A172 (cell line): ENCODE measurements at places on chromosomes 2 and 18. TPM values are rescaled to one million over a fixed set of nuclear protein-coding genes. Genes with fewer than 3 reads are reported as not detected.

ONECUT2 gene
- 0.36 and 0.71 TPM in 2 replicates for total RNA-seq

PLGLB2 gene
- total RNA-seq, result 0.50 and 2.4 TPM in 2 replicates

SLC35F6 gene
- total RNA-seq, result 35.9 and 38.9 TPM in 2 replicates

GKN2 gene
- total RNA-seq, result 0.24 and 1.9 TPM in 2 replicates

BOK gene
- 0.07 and 0.60 TPM in 2 replicates for total RNA-seq

LYG2 gene
- total RNA-seq, result not detected in 2 replicates

ALK gene
- total RNA-seq, result 0.07 and 0.26 TPM in 2 replicates

GCG gene
- total RNA-seq, result not detected in 2 replicates

CELF4 gene
- not detected in 2 replicates for total RNA-seq

UPP2 gene
- total RNA-seq, result not detected in 2 replicates

PRSS56 gene
- not detected in 2 replicates for total RNA-seq

CAPN14 gene
- total RNA-seq, result not detected in 2 replicates

ING5 gene
- 12.8 and 14.5 TPM in 2 replicates for total RNA-seq

LONRF2 gene
- 5.0 and 6.0 TPM in 2 replicates for total RNA-seq

CD207 gene
- total RNA-seq, result 0.14 TPM in 1 of 2 replicates, not detected in the other

ICOS gene
- total RNA-seq, result not detected in 2 replicates

GRCh38 chr2:219408204-219408603, 10.0 kb upstream of the DES start:
- DNase-seq, result no peak

DNA sequence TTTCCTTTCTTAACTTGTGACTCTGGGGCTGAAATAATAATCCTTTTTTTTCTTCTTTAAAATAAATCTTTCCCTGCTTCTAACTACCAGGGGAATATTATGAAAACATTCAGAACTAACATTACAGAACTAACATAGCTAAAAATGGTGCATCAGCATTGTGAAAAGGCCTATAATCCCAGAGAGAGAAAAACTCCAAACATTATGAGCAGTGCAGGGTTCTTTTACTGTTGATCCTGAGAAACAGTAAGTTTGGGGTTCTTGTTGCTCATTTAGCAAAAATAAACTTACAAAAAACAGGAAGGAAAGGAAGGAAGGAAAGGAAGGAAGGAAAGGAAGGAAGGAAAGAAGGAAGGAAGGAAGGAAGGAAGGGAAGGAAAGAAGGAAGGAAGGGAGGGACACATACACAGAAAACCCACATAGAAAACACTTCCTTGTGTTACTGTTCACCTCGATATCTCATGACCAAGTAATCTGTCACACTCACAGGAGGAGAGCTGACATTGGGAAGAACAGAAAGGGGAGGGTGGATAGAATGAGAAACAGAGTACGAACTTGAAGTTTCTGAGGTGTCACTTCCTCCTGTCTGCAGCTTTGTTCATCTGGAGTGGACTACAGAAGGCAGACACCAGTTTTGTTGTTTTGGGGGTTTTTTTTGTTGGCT, 18.4 kb upstream of the PIK3C3 start:
- DNase-seq, result peak; percentile 20

- no peak for DNase-seq
Observed at GRCh38 chr18:31154181-31154580, 8.5 kb downstream of the DSC1 start.

DNA sequence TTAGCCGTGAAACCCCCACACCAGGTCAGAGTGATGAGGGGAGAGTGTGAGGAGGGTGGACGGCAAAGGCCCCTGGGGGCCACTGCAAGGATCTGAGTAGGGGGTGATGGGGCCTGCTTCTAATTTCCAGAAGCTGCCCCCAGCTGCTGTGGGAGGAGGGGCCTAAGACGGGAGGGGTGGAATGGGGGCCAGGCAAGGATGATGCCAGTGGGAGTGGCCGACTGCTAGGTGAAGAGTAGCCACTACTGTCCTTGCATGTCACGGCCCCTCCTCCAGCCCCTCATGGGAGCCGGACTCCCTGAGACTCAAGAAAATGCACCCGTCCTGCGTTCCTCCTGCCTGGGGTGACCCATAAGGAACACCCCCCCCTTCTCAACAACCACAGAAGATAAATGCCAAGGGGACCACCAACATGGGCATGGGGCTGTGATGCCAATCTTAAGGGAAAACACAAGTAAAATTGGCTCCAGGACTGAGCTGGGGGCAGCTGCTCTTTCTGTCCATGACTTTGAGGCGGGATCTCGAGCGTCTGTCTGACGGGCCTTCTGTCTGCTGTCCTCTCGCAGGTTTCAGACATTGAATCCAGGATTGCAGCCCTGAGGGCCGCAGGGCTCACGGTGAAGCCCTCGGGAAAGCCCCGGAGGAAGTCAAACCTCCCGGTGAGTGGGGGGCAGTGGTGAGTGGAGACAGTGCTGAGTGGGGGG, 24.2 kb upstream of the PRLH start:
- DNase-seq, result no peak

GRCh38 chr18:6607343-6607742, 122.2 kb upstream of the ARHGAP28 start:
- no peak for DNase-seq

DNA sequence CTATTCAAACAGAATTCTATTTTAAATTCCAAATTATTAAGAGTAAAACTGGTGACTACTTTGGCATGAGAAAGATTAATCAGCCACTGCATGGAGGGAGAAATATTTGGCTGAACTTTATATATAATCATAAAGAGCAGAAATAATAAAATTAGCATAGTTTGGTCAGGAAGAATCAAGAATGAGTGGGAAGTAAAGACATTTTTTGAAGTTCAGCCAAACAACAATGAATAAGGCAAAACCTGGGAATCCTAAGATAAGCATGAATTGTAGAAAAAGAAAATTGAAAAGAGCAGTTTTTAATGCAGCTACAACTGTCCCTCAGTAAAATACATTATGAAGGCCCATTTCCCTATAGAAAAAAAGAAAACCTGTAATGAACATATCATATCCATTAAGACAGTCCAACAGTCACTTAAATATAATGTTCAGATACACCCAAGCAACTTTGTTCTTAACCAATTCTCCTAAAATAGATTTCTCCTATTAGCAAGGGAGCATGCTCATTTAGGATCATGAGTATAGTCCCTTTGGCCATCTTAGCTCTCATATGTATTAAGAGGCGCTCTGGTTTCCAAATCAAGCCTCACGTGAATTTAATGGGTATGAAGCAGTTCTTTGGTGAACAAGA, 6.5 kb downstream of the TMEM17 start:
- no peak for DNase-seq

- peak; percentile 53 for DNase-seq
Observed at GRCh38 chr2:196170606-196171247, 651 bp downstream of the STK17B start.

DNA sequence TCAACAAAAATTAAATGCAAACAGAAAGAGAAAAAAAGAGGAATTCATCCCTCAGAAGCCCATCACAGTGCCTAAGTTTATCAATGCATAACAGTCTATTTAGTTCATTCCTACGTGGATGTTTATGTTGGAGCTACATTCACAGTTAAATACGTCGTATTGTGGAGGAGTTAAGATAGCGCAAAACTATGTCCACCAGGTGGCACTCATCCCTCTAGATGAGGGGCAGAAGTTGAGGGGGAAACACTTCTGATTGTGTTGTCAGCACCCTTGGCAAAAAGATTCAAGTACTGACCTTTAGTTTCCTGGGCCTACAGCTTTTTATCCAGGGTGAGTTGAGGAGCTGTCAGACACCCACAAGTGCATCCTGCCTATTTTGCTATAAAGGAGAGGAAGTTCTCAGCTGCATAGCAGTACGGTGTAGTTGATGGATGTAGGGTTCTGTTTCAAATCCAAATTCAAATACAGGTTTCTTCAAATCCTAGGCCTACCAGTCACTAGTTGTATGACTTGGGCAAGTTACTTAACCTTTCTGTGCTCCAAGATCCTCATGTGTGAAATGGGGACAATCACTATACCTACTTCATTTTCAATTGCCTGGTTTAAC, 26.8 kb upstream of the MYO1B start:
- peak; percentile 91 for DNase-seq

DNA sequence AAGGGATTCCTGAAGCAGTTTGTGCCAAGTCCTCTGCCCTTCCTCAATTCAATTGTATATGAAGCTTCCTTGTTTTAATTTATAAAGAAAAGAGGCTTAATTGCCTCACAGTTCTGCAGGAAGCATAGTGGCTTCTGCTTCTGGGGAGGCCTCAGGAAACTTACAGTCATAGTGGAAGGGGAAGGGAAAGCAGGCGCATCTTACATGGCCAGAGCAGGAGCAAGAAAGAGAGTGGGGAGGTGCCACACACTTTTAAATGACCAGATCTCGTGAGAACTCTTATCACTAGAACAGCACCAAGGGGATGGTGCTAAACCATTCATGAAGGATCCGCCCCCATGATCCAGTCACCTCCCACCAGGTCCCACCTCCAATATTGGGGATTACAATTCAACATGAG, 114.2 kb downstream of the SGPP2 start:
- DNase-seq, result no peak

- DNase-seq, result peak; percentile 64
Observed at GRCh38 chr2:178193823-178194599, at the start of gene OSBPL6. Gene OSBPL6 (plus strand): TSS chr2:178194512. CDS start chr2:178306185, 111,673 bp downstream.

- DNase-seq, result no peak
Observed at GRCh38 chr2:96423291-96423690, 81.9 kb downstream of the NEURL3 start.

GRCh38 chr2:33491441-33492084, 15.1 kb downstream of the RASGRP3 start:
- DNase-seq, result no peak

- no peak for DNase-seq
Observed at GRCh38 chr2:121541495-121541894, 10.8 kb downstream of the RNU4ATAC start.

DNA sequence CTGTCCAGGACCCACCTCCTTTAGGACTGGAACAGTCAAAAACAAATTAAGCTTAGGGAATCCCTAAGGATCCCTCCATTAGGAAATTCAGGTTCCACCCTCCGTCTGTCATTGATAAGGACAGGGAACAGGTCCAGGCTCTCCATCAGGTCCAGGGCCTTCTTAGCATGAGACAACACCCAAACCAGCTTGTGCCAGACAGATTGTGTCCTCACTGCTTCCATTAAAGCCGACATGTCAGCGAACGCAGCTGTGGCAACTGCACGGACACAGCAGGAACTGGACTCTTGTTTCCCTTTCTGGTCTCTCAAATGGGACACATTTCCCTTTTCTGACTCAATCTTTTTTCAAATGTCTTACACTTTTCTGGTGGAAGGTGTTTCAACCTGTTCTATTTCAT, 81.4 kb downstream of the BCL11A start:
- no peak for DNase-seq

DNA sequence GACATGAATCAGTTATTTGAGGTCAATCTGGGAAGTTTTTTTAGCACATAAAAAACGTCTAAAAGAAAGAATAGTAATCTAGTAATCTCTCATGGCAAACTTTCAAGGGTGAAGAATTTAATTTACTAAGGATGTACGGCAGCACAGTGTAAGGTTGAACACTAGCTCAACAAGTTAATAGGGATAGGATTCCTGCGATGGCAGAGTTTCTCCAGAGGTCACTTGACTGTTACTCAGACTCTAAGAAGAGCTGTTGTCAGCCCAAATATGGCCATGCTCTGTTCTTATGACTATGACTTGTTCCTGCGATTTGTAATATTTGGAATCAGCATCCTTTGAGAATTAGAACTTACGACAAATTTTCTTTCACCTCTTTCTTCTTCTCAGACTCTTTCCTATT, 553.3 kb upstream of the TNP1 start:
- DNase-seq, result no peak

- DNase-seq, result no peak
Observed at GRCh38 chr18:43278355-43278754, 1.1 kb upstream of the SYT4 start.

DNA sequence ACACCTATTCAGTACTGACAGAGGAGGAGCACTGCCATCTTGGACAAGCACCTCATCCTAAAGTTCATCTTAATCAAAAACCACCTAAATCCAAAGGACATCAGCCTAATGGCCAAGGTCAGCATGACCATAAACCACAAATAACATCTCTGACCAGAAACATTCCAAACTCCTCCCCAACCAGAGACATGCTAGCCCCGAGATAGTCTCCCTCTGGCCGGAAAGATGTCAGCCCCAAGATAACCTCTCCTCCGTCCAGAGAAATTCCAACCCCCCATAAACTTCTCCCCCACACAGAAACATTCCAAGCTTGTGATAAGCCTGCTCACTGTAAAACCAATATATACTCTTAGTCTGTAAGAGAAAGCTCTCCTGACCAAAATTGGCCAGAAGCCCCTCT, 260.6 kb downstream of the CLIP4 start:
- DNase-seq, result no peak

DNA sequence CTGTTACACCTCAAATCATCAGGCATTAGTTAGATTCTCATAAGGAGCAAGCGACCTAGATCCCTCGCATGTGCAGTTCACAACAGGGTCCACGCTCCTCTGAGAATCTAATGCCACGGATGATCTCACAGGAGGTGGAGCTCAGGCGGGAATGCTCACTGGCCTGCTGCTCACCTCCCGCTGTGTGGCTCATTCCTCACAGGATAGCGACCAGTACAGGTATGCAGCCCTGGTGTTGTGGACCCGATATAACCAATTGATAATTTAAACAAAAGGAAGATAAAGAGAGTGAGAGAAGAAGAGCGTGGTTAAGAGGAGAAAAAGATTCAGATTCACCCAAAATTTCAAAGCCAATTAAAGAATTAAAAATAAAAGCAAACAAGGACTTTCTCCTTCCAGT, 20.8 kb downstream of the TLK1 start:
- no peak for DNase-seq

DNA sequence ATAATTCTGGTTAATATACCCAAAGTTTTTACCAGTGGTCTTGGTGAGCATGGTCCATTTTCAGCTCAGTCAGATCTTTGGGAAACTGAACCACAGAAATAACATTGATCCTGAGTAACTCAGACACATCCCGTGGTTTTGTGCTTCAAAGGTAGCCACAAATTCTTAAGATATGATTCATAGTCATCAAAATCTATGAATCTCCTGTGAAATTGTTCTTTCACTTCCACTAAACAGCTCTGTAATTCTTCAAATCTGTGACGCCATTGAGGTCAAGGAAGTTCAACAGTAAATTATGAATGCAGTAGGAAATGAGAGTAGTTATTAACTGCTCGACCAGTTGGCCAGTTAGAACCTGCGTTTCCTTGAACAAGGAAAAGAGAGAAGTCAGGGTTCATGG, 147.3 kb downstream of the IRS1 start:
- peak; percentile 96 for DNase-seq

GRCh38 chr2:7432436-7432835, 515.2 kb downstream of the RNF144A start:
- DNase-seq, result no peak

GRCh38 chr2:132936791-132937190, 266.8 kb upstream of the LYPD1 start:
- no peak for DNase-seq

DNA sequence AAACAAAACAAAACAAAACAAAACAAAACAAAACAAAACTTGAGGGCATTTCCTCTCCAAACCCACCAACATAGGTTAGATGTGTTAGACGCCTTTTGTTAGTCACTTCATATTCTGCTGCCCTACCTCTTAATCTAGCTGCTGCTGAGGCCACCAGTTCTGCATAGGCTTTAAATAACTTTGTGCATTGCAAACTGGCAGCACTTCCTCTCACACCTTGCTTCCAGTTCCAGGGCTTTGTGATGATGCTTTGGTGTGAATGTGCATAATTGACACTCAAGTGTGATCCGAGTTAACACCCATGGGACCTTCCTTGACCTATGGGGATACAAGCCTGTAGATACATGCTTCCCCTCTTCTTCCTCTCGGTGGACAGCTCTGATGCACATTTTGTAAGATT, 2.3 kb upstream of the SERPINB11 start:
- no peak for DNase-seq

GRCh38 chr18:28771849-28772248, 594.9 kb upstream of the CDH2 start:
- DNase-seq, result no peak

GRCh38 chr2:129092956-129093355, 774.3 kb upstream of the HS6ST1 start:
- DNase-seq, result no peak

- DNase-seq, result peak; percentile 6
Observed at GRCh38 chr18:79136742-79137141, 67.5 kb downstream of the ATP9B start.
